Mesenchymal stem cell (in vitro differentiated cells and primary cell): ENCODE measurements at places on chromosomes 3 and 15.

DNA sequence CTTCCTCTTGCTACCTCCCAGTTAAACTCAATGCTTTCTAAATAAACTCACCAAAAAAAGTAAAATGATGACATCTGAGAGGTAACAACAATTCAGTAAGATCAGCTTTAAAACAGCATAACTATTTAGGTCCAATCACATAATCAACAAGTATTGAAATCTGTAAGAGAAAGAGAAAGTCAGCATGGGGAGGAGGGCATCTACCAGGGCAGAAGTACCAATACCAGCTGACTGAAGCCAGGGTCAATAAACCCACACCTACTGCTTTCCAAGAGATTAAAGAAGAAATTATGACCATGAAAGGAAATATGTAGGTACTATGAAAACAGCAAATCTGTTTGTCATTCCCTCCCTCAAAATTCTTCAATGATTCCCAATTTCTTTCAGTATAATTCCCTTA is 42.2 kb upstream of the IGF2BP2 start:
- DNase-seq: no peak

GRCh38 chr15:88090481-88091011 is 166.0 kb downstream of the NTRK3 start:
- no peak for DNase-seq

DNA sequence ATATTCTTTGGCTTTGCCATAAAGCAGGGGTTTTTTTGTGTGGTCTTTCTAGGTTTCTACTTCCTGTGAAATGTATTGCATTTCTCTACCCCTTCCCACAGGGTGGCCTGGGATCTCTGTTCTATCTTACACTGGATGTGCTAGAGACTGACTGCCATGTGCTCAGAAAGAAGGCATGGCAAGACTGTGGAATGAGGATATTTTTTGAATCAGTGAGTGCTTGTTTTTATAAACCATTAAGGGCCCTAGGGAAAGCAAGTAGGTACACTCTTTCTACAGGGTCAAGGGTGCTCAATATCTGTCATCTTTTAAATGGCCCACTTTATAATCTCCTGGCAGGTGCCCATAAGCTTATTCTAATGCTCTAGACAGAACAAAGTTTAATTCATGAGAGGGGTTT is 730 bp downstream of the FETUB start:
- no peak for DNase-seq

GRCh38 chr3:132784502-132785025 is 62.4 kb upstream of the NPHP3 start:
- DNase-seq: peak; percentile 12
